Endothelial cell of umbilical vein (primary cell): ENCODE measurements at places on chromosomes 2 and 18.
A peak's percentile ranks its signal among the peaks of the same experiment; 100 is the strongest.

DNA sequence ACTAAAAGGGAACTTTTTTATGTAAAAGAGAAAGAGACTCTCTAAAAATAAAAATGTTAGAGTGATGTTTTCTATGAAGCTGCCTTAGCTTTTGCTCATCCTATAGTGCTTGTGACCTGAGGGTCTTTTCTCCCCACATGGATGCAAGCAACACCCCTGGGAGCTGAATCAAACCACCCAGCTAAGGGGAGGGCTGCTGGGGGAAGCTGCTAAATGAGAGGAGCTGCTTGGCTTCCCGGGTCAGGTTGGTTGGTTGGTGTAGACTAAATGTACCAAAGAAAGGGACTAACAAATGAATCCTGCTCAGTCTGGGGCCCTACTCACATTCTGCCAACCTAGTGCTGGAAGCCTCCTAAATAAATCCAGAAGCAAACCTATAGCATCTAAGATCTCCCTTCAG, 35.0 kb downstream of the AFF3 start:
- no peak for DNase-seq

DNA sequence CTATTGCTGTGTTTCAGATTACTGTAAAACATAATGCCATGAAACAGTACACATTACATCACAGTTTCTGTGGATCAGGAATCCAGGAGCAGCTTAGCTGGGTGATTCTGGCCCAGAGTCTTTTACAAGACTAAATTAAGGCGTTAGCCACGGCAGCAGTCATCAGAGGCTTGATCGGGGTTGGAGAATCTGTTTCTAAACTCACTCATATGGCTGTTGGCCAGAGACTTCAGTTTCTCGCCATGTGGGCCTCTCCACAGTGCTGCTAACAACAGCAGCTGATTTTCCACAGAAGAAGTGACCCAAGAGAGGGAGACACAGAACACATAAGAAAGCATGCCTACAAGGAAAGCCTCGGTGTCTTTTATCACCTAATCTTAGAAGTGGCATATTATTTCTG, 89.2 kb upstream of the MYO3B start:
- no peak for DNase-seq

GRCh38 chr2:60963190-60963589, 54.3 kb upstream of the PEX13 start:
- DNase-seq = no peak

DNA sequence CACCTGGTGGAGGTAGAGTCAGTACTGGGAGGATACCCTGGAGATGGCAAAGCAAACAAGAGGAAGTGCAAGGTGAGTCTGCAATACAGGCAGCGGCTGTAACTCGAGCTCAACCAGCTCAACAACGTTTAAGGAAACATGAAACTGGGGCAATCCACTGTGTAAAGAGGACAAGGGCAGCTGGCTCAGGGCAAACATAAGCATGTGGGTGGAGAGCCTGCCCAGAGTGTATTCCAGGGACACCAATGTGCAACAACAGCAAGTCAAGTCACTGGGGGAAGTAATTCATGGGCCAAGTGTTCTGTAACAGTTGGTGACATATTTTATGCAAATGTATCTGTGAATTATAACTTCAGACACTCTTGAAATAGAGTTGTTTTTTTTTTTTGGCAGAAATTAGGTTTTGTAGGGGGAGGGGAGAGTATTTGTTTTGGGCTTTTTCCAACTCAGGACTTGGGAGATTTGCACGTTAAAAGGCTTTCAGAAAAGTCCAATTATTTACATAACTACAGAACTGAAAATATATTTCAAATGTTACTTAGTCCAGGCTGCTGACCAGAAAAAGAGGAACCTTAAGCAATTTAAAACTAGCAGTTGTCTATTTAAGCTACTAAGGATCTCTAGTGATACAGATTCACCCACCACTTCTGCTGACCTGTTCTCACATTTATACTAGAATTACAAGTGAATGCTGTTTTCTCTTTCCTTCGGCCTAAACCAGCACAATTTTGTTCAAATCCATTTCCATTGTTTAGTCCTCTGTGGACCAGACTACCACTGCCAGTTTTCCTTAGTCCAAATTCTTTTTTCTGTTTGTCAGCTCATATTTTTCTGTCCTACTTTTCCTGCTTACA, 18.6 kb downstream of the NRXN1 start:
- DNase-seq = no peak

DNA sequence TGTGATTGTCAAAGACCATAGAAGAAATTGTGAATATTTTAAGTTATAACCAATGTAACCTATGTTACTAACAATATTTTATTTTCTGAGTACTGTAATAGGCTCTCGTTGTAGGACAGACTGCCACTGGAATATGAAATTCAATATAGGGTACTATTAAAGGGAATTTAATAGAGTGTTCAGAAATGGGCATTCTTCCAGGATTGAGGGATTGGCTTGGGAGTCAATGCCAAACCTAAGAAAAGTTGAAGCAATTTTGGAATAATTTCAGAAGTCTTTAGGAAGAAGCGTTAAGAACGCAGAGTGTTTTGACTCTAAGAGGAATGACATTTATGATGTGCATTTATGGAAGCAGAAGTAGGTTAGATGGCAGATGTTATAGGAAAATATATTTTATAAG, 79.0 kb downstream of the ACVR2A start:
- no peak for DNase-seq

DNA sequence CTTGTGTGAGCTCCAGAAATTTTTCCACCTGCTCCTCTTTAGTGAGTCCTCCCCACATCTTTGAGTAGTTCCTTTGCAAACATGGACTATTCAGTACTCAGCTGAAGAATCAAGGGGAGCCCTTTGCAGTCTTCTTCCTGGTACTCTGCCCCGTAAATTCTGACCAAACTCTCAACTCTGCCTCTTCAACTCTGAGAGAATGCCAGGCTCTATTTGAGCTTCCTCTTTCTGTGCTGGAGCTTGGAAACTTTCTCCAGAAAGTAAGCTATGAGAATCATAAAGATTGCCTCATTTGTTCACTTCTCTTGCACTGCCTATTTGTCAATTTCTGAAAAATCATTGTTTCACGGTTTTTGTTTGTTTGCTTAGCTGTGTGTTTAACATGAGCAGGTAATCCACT, 7.4 kb upstream of the STAT4 start:
- DNase-seq = no peak

DNA sequence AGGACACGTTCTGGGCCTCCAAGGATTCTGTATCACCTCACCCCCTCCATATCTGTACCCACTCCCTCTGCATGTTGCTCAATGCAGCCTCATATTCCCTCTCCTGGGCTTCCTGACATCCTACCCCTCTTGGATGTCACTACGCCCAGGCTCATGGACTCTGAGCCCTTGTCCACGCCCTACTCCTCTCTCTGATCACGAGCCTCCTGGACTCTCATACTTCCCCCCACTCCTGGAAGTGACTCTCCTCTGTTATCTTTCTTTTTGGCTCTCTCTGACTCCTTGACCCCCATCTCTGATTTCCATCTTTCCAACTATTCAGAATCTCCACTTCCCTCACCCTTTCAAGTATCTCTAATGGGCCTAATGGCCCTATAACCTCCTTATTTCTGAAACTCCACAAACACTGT, 2.1 kb downstream of the TMEM198 start:
- DNase-seq = no peak

DNA sequence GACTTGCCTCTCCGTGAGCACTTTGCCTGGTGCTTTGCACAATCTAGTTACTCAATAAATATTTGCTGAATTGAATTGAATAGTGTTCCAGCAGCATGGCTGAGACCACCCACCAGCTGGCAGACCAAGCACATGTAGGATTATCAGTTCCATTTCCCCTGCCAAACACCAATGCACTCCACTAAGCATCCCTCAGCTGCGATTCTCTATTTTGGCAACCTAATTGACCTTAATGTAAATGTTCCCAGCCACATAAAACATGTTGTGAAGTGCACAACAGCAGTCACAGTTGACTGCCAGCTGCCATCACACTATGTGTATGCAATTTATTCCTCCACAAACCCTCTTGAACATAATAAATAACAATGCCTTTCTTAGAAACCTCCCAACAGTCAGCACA, 1879.4 kb upstream of the PIK3C3 start:
- DNase-seq = no peak

DNA sequence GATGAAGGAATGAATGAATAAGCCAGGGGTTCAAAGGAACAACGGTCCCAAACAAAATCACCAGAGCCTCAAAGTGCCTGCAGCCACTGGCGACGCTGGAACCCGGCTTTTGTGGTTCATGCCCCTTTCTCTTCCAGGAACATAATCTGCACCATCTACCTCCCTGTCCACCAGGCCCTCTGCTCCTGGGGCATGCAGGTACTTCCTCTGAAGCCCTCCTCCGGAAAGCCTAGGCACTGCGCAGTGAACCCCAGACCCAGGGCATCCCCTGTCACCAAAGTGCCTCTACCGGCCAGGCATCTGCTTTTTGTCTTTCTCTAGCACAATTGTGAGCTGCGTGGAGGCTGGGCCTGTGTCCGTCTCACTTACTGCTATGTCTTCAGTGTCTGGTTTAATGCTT, 98.6 kb upstream of the TMEM200C start:
- DNase-seq = no peak

DNA sequence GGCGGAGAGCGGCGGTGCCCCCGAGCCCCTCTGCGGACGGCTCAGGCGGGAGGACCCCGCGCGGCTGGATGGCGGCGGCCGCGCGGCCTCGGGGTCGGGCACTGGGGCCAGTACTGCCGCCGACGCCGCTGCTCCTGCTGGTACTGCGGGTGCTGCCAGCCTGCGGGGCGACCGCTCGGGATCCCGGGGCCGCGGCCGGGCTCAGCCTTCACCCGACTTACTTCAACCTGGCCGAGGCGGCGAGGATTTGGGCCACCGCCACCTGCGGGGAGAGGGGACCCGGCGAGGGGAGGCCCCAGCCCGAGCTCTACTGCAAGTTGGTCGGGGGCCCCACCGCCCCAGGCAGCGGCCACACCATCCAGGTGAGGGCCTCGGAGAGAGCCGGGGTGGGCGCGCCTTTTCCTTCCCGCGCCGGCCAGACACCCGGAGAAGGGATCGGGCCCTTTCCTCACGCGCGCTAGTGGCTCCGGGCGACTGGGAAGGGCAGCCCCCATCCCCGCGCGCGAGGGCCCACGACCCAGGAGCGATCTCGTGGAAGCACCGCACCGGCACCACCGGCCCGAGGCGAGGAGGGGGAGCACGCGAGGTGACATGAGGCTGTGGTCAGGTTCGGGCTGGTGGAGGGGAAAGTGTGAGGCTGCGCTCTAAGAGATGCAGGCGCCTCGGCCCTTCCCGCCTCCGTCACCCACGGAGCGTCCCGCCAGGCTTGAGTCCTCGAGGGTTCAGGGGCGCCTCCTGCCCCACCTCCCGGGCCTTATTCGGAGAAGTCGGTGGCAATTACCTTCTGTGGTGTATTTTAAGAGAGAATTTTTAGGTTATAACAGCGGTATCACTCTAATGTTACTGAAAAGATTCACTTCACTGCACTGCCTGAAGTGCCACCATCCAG, 607 bp downstream of the LAMA3 start:
- peak; percentile 12 for DNase-seq

DNA sequence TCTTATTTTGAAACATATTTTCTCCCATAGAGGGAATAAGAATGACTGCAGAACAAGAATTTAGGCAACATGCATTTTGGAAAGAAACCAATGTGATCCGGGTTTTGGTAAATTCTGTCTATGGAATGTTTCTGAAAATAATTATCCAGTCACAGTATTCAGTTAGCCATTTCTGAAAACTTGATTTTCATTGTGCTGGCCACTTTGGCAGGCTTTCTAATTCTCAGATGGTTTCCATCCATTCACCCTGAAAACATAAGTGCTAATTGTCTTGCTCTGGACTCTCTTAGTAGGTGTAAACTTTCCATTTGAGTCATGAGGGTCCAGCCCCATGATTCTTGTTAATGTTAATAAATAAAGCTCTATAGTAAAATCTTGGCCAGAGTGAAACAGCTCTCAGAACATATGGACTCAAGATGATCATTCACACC, 176.5 kb downstream of the RBM43 start:
- no peak for DNase-seq

DNA sequence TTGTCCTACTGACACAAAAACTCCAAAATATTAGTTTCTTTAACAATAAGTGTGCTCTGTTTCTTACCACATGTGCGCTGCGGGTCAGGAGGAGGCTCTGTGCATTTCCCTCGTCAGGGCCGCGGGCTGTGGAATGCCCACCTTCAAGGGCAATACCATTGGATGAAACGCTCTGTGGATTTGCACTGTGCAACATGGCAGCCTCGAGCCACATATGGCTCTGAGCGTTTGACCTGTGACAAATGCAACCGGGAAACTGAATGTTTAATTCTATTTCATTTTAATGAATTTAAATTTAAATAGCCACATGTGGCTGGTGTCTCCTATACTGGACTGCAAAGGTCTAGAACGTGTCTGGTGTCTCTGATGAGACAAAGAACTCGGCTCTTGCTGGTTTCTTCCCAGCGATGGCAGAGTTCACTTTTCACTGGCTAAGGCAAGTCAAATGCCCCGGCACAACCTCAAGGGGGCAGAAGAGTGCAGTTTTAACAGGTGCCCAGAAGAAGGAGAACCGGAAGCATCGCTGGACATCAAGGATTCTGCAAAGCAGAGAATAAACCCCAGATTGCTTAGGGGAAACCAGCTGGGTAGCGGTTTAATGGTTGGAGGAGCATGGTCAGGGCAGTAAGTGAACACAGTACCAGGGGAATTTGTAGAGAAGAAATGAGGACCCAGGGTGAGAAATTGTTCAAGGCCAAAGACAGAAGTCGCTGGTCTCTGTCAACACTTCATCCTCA, 37.0 kb upstream of the TMEM18 start:
- DNase-seq = peak; percentile 8

GRCh38 chr18:4878480-4878879, 318.6 kb downstream of the AKAIN1 start:
- DNase-seq = no peak

- no peak for DNase-seq
Observed at GRCh38 chr2:7618031-7618430, 700.8 kb downstream of the RNF144A start.

DNA sequence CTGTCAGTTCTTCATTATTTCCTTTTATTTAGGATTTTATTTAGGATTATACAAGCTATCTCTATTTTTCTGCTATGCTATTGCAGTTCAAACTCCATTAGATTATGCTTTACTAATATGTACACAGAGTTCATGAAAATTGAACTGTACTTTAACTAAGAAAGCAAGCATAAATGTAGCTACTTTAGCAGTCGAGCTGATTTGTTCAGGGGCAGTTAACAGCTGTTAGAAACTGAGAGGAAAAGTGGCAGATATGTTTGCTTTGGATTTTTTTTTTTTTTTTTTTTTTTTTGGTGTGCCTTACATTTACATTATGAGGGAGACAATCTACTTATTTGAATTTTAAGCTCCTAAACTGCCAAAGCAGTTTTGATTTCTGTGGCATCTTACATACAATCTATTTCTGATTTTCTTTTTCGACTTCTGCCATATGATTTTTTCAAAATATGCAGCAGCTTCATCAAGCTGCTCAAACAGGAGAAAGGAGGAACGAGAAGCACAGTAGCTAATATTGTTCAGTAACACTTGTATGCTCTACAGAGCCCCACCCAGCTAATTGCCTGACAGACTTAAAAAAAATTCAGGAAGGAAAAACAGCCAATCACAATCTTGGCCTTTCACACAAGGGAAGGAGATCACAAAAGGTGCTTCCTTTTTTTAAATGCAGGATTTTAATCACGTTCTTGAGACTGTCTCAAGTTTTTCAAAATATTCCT, 233.4 kb upstream of the SIX3 start:
- DNase-seq = peak; percentile 45

GRCh38 chr2:102094917-102095316, 47.6 kb upstream of the IL1R1 start:
- peak; percentile 72 for DNase-seq

- DNase-seq = peak; percentile 88
Observed at GRCh38 chr2:48248251-48248933, 281.6 kb upstream of the STON1 start.

- no peak for DNase-seq
Observed at GRCh38 chr2:173869244-173870229, 95.6 kb downstream of the SP3 start.

- no peak for DNase-seq
Observed at GRCh38 chr2:85355073-85355410, 473 bp downstream of the ELMOD3 start.
